GM20000 (cell line): ENCODE measurements at places on chromosomes 5 and 9.
A peak's percentile ranks its signal among the peaks of the same experiment; 100 is the strongest.

- DNase-seq, result no peak
Measured at GRCh38 chr5:28726815-28727214, 1688.4 kb upstream of the CDH9 start.

- peak; percentile 44 for DNase-seq
Measured at GRCh38 chr9:32526041-32526706, at the start of gene RIGI. RIGI (minus strand) TSS chr9:32526196; CDS start chr9:32526166, 30 bp downstream.

- DNase-seq, result no peak
Measured at GRCh38 chr5:113039229-113039933, 62.8 kb downstream of the DCP2 start.

DNA sequence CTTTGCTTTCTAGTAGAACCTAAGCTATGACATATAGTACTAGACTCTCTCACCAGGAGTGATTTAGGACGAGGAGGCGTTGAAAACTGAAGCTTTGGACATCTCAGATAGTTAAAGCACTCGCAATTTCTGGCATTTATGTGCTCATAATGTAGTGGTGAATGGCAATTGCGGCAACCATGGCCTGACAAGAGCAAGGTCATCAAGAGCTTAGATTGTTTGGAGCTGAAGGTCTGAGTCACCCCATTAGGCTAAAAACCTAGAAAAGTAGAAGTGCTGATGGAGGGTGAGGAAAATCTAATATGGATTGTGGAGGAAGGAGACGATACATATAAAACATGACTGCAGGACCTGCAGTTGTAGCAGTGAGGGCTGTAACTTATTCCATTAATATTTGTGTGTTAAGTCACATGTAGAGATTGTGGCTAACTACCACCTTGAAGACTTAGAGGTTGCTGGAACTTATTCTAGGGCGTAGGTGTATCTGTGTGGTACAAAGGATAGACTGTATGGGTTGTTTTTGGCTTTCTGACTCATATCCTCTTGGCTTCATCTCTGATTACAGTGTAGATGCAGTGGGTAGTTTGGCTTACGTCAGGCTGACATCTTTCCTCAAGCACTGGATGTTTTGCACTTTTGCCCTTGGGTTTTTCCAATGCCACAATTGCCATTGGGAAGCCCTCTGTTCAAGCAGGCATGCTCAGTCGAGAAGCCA lies 138.9 kb upstream of the CDKN2B start:
- DNase-seq, result no peak

DNA sequence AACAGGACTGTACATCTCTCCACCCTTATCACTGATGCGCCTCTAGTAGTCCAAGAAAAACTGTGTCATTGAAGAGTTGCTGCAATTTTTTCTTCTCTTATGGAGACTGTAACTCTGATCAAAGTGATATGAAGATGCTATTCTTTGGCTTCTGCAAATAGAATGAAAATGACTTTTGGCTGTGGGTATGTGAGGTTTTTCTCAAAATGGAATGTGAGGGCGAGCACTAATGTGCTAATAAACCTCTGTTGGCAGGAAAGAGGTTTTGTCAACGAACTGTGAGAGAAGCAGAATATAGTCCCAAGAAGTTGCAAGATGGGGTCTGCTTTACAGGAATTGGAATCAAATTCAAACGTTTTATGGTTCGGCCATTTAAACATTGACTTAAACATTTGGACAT lies 252.0 kb upstream of the GAS1 start:
- DNase-seq, result no peak

- peak; percentile 31 for DNase-seq
Measured at GRCh38 chr5:61416010-61416409, 84.0 kb downstream of the ZSWIM6 start.

- DNase-seq, result no peak
Measured at GRCh38 chr9:3576328-3576727, 50.5 kb upstream of the RFX3 start.

DNA sequence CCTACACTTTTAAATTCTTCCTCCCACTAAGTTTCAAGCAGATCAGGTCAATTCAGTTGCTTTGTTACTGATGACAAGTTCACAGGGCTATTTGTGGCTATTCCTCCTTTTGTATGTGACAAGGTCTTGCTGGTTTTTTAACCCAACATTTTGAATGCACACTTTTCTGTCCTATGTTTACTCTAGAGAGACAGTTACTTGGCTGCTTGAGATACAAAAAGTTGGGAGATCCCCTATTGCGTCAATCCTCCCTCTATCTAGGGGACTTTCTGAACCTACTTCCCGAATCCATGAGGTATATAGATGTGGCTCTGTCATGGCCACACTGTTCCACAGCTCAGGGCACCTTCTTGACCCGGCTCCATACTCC lies 386.7 kb downstream of the NTRK2 start:
- peak; percentile 43 for DNase-seq

DNA sequence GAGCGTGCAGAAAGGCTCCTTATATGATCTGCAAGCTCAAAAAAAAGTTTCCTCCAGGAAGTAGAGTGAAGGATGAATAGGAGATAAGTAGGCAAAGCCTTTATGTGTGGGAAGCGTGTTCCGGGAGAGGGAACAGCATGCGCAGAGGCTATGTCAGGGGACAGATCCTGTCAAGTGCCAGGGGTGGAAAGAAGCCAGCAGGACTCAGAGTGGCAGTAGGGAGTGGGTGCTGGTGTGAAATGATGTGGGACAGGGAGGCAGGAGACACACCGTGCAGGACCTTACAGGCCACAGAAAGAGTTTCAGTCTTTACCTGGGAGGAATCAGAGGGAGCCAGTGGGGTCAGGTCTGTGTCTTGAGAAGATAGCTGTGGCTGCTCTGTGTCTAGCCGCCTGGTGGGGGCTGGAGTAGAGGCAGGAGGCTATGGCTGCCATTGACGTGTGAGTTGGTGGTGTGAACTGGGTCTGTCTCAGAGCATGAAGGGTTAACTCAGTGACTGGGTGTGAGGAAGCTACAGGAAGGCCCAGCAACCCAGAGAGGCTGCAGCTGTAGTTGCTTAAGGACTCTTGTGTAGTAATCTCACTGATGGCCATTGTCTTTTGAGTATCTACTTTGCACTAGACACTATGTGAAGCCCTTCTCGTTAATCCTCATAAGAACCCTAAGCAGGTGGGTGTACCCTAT lies 71.3 kb downstream of the PPARGC1B start:
- no peak for DNase-seq

DNA sequence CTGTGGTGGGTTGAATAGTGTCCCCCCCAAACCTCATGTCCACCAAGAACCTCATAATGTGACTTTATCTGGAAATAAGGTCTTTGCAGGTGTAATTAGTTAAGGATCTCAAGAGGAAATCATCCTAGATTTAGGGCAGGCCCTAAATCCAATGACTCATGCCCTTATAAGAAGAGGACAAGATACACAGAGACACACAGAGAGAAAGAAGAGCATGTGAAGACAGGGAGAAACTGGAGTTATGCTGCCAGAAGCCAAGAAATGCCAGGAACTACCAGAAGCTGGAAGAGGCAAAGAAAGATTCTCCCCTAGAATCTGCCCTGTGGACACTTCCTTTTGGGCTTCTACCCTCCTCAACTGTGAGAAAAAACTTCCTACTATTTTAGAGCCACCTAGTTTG lies 8.8 kb downstream of the FAM13B start:
- DNase-seq, result no peak

GRCh38 chr9:130214776-130215340 lies 42.7 kb downstream of the NCS1 start:
- DNase-seq, result no peak

DNA sequence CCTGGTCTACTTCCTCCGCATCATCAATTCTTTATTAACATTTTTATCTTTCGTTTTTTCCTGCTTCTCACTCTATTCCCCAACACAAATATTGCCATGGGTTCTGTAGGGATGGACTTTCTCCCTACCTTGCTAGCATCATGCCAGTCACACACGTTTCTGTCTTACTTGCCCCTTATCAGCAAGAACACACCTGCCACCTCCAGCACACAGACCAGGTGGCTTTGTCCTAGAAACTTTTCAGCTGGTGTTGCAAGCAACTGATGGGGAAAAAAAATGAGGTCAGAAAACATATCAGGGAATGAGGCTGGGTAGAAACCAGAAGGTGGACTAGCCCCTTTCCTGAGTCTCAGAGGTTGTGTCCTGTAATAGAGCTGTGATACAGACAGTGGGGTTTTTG lies 5.8 kb downstream of the SH3RF2 start:
- no peak for DNase-seq

DNA sequence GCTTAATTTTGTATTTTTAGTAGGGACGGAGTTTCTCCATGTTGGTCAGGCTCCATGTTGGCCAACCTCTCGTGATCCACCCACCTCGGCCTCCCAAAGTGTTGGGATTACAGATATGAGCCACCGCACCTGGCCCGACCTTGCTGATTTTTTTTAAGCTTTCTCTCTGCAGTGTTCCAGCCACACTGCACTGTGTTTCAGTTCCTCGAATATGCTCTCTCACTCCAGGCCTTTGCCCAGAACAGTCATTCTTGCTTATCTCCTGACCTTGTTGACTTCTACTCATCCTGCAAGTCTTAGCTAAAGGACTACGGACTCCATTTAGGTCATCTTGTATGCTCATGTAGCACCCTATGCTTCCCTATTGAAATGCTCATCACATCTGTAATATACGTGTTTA lies 3.3 kb downstream of the SNAPC3 start:
- peak; percentile 57 for DNase-seq
